Right forelimb (tissue), 1 donor: ENCODE measurements at places on chromosomes 13 and 19.

- DNase-seq = no peak
Observed at GRCh38 chr19:17340302-17340870, 3.0 kb downstream of the GTPBP3 start.

- DNase-seq = peak; percentile 81
Observed at GRCh38 chr19:18789883-18790565, 1.1 kb downstream of the COMP start.

DNA sequence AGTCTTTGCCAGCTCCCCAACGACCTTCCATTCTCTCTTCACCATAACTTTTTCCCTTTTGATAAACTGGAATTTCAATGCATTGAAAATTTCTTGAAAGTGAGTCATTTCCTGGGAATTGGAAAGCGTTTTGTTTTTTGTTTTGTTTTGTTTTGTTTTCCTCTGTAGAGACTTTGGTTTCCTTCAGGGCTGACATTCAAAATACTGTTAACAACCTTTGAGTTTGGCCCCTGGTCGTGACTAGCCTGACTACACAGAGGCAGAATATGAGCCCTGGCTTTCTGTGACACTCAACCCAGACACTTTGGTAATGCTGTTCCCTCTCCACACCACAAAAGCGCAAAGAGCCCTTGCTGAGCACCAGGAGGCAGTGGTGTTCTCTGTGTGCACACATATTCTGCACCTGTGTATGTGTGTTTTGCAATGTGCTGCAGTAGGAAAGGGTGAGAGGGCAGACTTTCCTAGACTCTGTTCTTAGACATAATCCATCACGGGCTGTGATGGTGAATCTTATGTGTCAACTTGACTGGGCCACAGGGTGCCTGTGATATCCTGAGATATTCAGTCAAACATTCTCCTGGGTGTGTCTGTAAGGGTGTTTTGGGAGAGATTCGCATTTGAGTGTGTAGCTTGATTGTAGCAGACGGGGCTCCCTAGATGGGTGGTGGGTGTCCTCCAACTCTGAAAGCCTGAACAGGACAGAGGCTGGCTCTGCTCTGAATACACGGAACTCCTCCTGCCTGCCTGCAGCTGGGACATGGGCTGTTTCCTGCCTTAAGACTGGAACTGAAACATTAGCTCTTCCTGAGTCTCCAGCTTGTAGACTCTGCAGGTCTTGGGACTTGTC lies 29.5 kb upstream of the ANKRD10 start:
- peak; percentile 51 for DNase-seq

- no peak for DNase-seq
Observed at GRCh38 chr13:60745343-60745742, 348.3 kb downstream of the TDRD3 start.

DNA sequence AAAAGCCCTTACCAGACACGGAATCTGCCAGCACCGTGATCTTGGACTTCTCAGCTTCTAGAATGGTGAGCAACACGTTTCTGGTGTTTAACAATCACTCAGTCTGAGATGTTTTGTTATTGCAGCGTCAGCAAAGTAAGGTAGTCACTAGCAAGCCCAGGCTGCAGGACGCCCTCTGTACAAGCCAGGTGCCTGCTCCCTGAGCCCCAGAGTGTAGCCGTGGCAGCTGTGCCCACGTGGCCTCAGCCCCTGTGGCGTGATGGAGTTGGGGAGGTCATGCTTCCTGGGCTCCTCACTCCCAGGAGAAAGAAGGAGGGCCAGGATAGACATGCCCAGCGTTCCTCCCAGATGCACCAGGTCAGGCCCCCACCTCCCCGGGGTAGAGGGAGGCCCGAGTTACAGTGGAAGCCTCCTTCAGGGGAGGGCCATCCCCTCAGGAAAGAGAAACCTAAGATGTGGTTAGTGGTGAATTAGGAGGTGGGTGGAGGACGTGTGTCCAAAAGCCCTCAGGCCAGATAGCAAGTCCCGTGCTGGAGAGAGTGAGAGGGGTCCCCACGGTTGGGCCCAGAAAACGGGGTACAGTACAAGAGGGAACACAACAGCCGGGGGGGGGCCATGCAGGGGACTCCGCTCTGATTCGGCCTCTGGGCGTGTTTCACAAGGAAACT lies 169.6 kb upstream of the SOX1 start:
- no peak for DNase-seq

DNA sequence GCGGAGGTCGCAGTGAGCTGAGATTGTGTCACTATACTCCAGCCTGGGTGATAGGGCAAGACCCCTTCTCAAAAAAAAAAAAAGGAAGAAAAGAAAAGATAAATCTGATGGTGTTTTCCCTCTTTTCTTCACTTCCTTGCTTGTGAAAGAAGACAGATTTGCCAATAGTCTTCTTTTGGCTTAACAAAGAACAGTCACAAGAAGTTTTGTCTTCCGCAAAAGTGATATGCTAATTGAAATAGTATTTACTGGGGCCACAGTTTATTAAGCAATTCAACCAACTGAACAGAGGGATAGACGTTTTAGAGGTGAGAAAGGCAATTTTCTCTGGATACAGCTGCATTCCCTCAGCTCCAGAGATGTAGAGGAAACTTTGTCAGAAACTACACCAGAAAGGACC lies 22.9 kb upstream of the PLAUR start:
- DNase-seq = no peak

DNA sequence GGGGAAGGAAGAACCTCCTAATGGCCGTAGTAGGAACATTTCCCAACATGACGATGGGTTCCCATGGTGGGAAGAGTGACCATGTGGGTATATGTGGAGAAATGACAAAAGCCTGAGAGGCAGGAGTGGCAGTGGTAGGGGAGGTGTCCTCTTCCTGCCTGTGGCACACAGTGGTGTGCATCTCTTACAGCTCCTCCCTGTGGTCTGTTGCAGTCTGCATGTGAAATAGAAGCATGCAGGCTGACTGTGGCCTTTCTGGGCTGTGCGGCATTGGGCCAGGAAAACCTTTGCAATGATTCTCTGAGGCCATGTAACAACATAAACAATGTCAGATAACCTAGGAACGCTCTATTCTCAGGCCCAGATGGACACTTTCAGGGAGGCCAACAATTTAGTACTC lies 84.0 kb downstream of the LACC1 start:
- DNase-seq = no peak

GRCh38 chr13:44159633-44160279 lies 213.9 kb upstream of the SERP2 start:
- DNase-seq = no peak
